ENCODE measurements at places on chromosomes 4 and X.

GRCh38 chrX:74465424-74465823, 44.1 kb downstream of the SLC16A2 start:
- no peak for DNase-seq

- no peak for DNase-seq
Observed at GRCh38 chr4:101678180-101678579, 112.3 kb upstream of the BANK1 start.

DNA sequence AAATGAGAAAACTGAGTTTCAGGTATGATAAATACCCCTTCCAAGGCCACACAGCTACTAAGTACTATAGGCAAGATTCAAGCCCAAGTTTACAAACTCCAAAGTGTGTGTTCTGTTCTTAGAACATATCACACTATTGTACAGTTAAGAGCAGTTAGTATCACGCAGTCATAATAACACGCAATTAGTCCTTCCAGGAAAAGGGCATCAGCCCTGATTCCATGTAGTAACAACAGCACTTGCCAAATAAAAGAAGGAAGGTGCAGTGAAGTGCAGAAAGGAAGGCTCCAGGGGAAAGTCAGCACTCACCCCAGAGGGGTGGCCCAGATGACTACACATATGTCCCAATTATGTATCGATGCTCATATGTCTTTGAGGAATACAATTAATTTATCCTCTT, 4.4 kb downstream of the TASL start:
- no peak for DNase-seq

DNA sequence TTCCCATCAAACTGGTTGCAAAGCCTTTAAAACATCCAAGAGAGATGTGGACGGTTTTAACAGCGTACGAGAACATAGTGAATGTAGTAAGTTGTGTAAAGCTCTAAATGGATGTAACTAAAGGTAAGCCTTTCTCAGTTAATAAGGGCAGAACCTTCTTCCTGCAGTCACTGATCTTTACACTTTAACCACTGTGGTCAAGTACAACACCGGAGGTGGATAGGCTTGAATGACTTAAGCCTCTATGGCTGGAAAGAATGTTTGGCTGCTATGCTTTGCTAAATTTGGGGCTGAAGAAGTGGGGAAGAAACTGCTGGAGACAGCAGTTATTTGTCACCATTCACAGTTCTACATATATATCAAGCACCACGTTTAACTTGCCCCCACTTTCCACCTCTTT, 285.1 kb upstream of the FMR1 start:
- no peak for DNase-seq

DNA sequence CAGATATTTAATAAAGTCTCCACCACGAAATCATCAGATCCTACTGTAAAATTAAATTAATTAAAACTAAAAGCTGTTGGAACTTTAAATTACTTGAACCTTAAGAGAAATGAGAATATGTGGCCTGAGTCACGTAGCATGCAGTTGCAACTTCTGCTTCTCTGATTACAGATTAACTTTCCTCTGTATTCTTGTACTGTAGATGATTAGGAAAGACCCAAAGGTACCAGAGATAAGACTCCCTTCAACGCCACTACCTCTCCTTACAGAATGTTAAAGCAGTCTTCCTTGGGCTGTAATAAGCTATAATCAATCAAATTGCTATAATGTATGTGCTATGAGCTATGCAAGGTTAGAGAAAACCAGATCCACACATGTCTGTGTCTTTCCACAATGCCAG, 47.9 kb downstream of the FAM13A start:
- DNase-seq = no peak

GRCh38 chrX:56757327-56757726, 28.3 kb downstream of the NBDY start:
- no peak for DNase-seq

- peak; percentile 61 for DNase-seq
Observed at GRCh38 chrX:40098264-40099054, 701 bp upstream of the BCOR start.

GRCh38 chrX:48960291-48960690, 2.9 kb upstream of the OTUD5 start:
- no peak for DNase-seq

DNA sequence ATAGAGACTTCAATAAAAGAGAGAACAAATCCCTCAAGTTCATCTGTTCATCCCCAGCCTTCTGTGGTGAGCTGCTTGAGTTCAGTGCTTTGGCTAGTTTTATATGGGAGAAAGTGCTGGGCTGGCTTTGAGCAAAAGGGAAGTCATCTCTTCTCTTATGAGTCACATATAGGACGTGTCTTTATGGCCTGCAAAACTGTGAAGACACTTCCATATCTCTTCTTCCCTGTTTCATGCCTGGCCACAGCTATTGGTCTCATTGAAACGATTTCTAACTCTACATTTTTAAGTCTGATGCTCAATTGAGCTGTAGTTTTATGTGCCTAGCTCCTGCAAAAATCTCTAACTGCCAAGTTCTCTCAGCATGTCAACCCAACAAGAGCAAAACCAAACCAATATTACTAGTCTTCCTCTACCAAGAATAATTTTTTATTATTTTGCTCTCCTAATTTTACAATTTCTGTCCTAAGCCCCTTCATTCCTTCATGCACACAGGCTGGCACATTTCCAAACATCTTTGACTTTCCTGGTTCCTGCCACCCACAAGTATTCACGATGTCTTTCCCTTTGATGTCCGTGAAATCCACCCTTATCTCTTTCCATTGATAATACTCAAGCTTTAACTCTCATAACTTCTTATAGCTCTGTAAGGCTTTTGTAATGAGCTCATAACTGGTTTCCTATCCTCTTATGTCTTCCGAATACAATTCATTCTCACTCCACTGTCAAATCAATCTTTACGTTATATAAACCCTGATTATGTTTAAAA, 165.3 kb downstream of the BTC start:
- no peak for DNase-seq

- DNase-seq = no peak
Observed at GRCh38 chr4:36402008-36402758, 120.8 kb downstream of the DTHD1 start.

GRCh38 chr4:71356924-71357663, 18.3 kb downstream of the SLC4A4 start:
- DNase-seq = no peak

DNA sequence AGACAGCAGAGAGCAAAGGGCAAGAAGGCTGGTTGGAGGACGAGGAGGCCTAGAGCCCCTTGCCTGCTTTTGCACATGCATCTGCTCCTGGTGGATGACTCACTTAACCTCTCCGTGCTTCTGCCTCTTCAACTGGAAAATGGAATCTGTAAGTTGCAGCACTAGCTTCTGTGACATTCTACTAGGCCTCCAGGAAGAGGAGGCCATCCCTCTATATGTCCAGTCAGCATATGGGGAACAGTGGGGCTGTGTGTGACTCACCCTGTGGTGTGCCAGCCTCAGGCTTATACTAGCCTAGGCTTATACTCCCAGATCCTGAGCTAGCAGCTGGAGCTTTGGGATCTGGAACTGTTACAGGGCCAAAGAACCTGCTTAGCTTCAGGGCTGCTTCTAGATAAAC, 36.0 kb downstream of the RTL9 start:
- DNase-seq = no peak

DNA sequence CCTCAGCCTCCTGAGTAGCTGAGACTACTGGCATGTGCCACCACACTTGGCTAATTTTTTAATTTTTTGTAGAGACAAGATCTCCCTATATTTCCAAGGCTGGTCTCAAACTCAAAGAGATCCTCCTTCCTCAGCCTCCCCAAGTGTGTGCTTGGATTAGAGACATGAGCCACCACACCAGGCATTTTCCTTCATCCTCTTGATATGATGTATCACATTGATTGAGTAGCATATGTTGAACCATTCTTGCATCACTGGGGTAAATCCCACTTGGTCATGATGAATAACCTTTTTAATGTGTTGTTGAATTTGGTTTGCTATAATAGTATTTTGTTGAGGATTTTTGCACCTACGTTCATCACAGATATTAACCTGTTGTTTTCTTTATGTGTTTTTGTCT, 24.2 kb upstream of the PPM1K start:
- DNase-seq = no peak

GRCh38 chr4:61200916-61201526, 895 bp downstream of the ADGRL3 start:
- DNase-seq = no peak

DNA sequence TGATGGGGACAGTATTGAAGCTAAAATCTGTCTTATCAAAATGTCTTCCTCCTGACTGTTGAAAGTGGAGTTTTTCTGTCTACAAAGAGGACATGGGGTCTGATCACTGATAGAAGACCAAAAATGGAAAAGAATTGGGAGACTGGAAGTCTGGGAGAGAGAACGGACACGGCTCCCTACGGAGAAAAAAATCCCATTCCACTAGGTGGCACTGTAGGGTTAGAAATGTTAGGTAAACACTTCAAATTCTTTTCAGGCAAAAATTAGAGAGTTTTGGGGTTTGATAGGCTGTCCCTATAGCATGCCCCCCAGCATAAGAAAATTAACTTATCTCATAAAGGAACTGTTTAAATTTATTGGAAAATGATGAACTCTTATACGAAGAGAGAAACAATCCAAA, 200.5 kb downstream of the FAM133A start:
- no peak for DNase-seq
